ENCODE measurements at places on chromosomes 6 and 20.

- no peak for DNase-seq
These were observed 146.1 kb downstream of the TFAP2A start for GRCh38 chr6:10268611-10269310.

DNA sequence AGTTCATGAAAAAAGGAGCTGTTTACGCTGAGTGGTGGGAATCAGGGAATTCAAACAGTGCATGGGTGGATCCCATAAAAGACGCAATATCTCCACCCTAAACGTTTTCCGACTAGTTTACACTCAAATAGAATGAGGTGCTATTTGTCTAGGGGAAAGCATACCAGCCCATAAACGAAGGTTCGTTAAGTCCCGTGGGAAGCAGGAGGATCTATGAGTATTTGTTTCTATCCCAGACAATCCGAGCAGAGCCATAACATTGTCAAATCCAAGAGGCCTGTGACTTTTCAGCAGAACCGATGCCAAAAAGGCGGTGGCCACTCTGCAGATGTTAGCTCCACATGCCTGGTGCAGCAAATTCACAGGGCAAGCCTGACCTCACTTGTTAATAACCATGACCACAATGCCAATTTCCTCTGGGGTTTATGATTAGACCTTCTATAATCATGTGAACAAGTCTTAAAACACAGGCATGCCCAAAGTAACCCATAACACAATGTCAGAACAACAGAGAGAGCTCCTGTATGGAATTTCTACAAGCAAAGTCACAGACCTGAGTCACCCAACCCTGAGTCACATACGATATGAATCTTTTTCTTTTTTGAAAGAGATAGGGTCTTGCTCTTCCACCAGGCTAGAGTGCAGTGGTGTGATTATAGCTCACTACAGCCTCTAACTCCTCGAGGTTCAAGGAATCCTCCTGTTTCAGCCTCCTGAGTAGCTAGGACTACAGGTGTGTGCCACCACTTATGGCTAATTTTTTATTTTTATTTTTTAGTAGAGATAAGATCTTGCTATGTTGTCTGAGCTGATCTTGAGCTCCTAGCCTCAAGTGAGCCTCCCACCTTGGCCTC is 123.3 kb downstream of the KIF13A start:
- no peak for DNase-seq

DNA sequence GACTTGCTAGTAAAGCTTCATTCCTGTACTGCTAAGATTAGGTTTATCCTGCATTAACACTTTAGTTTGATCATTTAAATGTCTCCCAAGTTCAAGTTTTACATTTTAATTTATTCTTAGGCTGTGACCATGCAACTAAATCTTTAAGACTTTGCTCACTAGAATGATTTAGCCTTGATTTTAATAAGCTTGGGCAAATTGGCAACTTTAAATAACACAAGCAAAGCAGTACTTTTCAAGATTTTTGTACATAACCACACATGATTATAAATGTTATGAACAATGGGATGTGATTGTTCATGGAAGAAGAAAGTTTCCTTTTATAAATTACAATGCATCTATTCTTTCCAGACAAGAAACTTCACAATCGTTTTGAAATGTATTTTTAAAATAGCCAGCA is 948.0 kb upstream of the EPHA7 start:
- no peak for DNase-seq

DNA sequence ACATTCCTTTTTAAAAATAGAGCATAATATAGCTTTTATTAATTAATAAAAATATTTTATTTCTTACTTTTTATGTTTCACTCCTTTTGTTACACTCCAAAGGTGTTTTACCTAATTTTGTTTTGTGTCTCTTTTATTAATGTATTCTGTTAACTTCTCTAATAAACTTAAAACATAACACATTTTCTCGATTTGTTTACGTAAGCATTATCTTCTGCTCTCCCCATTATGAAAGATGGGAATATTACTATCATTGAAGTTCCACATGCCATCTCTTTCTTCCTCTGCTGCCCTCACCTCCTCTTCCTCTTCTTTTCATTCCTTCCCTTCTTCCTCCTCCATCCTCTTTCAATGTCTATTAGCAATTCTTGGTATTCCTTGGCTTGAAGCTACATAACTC is 85.0 kb upstream of the HCRTR2 start:
- DNase-seq, result no peak

DNA sequence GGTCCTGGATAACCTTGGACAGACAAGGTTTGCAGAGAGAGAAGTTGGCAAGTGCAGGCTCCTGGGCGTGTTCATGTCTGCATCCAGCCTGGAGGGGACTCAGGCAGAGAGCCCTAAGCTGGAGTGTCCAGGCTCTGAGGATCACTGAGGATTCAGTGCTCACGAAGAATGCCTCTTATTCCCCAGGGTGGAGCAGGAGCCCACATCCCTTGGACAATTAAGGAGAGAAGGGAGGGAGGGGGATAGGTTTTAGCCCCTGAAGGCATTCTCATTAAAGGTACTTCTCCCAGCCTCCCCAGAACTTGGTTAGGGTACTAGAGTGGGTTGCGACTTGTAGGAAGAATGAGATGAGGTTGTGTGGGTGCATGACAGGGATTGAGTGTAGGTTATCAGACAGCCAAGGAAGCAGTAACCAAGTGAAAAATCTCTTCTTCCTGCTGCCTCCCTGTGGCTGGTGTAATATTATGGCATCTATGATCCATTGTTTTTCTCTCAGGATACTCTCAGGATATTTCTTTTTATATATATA is 680 bp downstream of the HLA-DPB1 start:
- no peak for DNase-seq

DNA sequence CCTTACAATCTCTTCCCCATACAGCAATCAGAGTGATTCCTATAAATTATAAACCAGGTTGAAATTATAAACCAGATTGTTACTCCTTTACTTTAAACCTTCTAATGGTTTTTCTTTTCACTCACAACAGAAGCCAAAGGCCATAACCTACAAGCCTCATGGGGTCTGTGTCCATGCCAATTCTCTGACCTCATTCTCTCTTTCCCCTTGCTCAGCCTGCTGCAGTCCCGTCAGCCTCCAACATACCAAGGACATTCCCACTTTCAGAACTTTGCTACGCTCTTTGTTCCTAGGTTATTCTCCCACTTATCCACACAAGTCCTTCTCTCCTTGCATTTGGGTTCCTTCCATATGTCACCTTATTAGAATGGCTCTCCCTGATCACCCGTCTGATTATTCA is 277.9 kb upstream of the TCF21 start:
- DNase-seq, result no peak

GRCh38 chr6:88166493-88167351 is 575 bp upstream of the CNR1 start:
- no peak for DNase-seq

DNA sequence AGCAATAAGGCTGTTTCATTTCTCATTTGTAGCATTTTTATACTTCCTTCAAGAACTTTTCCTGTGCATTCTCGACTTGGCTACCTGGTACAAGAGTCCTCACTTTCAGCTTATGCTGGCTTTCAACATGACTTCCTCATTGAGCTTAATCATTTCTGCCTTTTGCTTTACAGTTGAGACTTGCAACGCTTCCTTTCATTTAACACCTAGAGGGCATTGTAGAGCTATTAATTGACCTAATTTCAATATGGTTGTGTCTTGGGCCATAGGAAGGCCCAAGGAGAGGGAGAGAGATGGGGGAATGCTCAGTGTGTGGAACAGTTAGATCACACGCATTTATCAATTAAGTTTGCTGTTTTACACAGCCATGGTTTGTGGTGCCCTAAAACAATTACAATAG is 37.2 kb downstream of the SLC22A2 start:
- no peak for DNase-seq

DNA sequence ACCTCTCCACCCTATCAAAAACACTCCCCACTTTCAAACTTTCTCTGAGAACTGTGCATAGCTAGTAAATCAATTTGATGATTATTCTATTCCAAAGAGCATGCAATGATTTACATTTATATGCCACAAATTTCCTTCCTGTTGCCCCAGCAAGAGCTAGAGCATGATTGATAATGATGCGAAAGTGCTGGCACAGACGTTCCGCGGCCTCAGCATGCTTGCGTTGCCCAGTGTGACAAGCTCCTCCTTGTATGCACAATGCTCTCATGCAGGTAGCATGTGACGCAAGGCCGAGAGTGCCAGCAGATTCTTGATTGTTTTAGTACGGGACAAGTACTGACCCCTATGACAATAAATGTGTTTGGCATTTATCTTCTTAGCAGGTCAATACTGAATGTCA is 696.3 kb upstream of the SLC35B3 start:
- DNase-seq, result no peak

DNA sequence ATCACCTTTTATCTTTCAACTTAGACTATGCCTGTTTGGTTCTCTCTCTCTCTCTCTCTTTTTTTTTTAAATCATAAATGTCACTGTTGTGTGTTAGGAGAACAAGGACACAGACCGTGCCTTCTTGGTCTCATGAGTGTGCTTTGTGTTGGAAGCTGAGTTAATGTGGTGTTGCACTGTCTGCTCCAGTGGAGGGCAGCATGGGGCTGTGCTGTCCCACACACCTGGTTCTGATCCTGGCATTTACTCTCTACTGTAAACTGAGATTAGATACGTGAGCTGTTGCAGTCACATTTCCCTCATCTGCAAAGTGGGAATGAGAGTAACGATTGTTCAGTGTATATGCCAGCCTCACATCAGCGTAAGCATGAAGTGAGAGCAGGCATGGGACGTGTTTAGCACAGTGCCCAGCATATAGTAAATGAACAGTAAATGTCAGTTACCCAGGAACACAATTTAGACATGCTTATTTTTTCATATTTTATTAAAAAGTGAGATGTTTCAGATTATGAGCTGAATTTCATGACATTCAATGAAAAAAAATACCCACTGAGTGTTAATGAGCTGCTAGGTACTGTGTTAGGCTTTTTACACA is 161.1 kb downstream of the FARS2 start:
- no peak for DNase-seq

DNA sequence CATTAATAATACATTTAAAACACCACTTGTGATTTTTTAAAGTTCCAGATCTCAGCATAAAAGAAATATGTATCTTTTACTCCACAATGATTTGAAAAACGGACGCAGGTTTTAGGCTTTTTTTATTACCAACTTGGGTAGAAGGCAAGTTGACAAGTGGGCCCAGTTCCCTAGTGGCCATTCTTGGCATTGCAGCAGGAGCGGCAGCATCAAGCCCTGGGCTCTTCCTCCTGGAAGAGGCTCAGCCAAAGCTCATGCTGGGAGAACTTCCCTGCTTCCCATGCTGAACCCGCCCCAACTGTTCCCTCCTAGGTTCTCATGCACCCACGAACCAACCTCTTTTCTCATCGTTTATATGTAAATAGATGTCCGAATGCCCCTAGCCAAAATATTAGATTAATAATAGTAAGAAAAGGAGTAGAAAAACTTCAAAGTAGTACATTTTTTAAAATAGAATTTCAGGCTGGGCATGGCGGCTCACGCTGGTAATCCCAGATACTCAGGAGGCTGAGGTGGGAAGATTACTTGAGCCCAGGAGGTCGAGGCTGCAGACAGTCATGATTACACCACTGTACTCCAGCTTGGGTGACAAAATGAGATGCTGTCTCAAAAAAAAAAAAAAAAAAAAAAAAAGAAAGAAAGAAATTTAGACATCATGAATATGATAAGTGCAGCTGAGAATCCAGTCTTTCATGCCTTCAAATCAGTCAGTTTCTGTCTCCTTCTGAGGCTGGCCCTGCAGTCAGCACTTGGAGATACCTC is 18.2 kb upstream of the MYB start:
- DNase-seq, result no peak

- no peak for DNase-seq
These were observed 262.7 kb upstream of the BMP2 start for GRCh38 chr20:6504826-6505225.

DNA sequence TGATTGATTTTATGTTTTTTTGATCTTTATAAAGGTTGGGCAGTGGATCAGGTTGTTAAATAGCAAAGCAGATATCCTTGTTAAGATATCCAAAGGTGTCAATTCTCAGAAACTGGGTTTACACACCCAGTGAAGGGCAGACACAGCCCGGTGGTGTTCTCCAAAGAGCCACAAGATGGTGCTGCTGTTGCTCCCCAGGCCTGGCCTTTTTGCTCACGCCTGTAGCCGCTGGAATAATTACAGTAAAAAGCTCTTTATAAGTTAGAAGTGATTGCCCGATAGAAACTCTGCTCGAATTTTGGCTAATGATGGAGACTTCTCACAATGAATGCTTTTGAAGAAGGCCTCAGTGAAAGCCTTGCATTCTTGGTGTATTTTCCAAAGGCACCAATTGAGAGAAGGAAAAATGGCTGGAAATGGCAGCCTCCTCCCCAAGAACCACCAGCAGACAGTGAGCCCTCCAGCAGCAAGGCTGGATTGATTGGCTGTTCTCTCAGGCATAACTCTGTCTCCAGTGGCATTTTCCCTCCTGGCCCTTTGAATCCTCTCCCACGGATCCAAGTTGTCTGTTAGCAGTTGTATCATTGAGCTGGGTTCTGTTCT is 120.5 kb upstream of the CHD6 start:
- DNase-seq, result no peak

DNA sequence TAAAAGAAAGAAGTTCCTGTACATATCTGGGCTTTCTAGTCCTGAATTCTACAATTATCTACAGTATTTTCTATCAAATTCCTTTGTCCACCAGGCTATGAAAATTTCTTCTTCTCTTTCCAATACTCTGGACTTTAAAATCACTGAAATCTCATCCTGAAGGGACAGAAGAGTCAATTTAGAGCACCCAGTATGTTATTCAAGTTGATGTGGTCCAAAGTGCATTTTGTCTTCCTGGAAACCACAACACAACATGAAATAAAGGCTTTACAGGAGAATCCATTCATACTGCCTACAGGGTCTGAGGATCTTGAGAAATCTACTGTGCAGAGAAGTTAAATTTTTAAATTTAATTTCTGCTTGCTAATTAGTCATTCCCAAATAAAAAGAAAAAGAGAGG is 94.9 kb upstream of the ADGRF1 start:
- DNase-seq, result no peak

DNA sequence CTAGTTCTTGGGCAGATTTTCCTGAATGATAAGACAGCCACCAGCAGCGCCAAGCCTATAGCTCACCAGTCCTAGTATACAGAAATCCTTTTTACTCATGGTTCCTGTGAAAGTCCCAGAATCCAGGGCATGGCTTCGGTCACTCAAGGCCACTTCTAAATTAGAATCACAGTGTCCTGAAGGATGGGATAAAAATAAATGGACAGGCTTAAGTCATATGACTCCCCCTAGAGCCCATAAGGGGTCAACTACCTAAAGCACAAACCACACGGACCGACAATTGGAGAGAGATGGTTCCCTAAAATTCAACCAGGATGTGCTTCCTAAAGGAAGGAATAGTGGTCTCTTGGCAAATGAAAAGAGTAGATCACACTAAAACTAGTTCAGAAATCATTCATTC is 404.1 kb upstream of the PLCB4 start:
- DNase-seq, result no peak

GRCh38 chr6:152391179-152391880 is 245.8 kb downstream of the SYNE1 start:
- no peak for DNase-seq

- no peak for DNase-seq
These were observed 177.1 kb upstream of the ARID1B start for GRCh38 chr6:156599978-156600590.

DNA sequence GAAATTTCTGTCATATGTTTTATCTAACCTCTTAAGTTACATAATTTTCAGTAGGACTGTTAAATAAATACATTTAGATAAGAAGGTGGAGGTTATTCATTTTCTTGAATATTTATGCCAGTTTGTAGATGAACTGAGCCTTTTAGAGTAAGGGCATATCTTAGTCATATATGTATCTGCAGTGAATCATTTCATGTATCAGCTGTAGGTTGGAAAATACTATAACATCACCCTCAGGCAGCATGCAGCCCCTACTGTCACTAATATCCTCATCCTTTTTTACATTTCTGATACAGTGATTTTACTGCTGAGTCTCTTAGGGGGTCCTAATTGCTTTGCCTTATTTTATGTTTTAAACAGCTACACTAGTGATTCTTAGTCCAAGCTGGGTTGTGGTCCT is 19.5 kb upstream of the SUMO4 start:
- no peak for DNase-seq

All from cerebellar nuclear complex (tissue), 1 donor.